Suprapubic skin (tissue), 4 donors: ENCODE measurements at places on chromosomes 4 and X.

- DNase-seq: no peak
Observed at GRCh38 chrX:17758382-17758781, 21.1 kb downstream of the SCML1 start.

DNA sequence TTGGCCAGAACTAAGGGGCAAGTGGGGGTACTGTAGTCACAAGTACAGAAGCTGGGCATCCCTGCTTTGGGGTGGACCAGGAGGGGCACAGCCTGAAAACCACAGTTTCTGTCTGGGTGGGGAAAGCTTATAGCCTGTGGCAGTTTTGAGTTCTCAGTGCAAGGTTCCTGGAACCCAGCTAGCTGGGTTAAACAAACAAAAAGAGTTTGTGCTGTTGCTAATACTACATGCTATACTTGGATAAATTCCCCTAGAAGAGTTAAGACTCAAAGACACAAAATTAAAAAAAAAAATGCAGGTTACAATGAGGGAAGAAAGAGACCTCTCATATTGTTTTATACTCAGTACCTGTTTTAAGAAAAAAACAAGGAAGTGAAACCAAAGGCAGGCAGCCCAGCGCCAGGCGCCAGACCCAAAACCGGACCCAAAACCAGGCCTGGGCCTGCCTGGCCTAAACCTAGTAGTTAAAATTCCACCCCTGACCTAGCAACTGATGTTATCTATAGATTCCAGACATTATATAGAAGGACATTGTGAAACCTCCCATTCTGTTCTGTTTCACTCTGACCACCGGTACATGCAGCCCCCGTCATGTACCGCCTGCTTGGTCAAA, 50.8 kb downstream of the SLC2A9 start:
- DNase-seq: no peak

DNA sequence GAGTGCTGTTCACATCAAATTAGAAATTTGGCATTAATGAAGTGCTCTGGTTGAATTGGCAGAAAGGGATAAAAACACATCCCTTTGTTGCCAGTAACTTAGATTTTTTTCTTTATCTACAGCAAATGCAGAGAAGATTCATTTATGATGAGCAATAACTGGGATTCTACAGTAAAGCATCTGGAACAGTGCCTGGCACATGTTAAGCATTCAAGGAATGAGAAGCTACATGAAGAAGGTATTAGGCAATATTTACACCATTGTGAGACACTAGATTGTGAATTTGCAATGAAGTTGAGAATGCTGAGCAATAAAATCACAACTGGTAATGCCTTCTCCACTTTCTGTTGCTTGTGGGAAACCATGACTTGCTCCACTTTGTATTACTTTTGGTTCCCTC, 33.5 kb downstream of the PCDH19 start:
- DNase-seq: no peak

DNA sequence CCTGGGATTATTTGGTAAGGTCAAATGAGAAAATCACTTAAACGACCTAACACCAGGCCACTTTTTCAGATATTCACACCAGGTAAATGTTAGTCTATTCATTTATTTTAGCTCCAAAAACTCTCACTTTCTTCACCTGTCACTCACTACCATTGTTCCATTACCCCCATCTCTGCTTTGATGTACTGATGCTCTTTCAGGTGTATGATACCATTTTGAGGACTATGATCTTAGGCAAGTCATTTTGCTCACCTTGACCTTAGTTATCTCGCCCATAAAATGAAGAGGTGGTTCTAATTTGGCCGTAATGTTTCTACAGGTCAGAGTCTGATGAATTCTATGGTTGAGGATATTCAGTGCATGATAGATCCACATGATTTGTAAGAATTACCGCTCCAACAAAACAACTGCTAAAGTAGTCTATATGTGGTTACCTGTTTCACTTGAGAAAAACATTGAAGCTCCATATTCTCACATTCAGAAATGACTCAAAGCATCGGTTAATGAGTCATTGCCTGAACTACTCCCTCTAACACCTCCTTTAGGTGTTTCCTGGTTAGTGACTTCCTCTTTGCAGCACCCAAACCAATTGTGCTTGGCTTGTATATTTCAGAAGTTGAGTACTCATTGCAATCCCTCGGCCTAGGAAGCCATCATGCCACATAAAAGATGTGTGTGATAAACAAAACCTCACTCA, 4.5 kb downstream of the DTHD1 start:
- DNase-seq: no peak

- DNase-seq: no peak
Observed at GRCh38 chr4:53617101-53617680, 25.9 kb upstream of the LNX1 start.

DNA sequence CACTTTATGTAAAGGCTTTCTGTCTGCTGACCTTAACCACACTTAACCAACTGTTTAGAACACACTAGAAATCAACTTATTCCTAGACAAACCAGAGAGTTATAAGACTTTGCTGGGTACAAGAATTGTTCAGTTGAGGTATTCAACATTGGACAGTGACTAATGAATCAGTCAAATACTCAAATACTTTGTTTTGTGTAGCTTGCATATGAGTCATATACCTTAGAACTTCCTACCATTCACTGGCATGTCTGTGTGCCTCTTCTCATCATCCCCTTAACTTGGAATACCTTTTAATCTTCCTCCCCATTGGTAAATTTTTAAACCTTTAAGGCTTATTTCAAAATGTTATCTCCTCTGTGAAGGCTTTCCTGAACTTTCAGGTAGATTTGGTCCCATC, 708.8 kb upstream of the GRIA3 start:
- DNase-seq: no peak

- DNase-seq: no peak
Observed at GRCh38 chr4:57443308-57443707, 333.1 kb upstream of the IGFBP7 start.

DNA sequence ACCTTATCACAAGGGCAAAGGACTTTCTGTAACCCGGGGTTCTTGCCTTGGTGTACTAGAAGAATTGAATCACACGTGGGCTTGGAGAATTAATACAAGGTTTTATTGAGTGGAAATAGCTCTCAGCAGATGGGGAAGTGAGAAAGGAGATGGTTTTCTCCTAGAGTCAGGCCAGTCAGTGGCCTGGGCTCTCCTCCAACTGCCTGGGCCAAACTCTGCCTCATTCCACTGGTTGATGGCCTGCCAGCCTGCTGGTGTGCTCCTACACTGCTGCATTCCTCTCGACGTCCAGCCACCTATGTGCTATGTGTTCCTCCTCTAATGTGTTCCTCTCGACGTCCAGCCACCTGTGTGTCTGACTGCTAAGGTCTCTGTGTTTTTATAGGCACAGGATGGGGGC, 35.3 kb upstream of the SPIN2A start:
- DNase-seq: no peak

GRCh38 chrX:132216283-132216682, 3.0 kb downstream of the RAP2C start:
- no peak for DNase-seq

GRCh38 chr4:7389101-7389701, 45.5 kb downstream of the PSAPL1 start:
- peak; percentile 69 for DNase-seq

DNA sequence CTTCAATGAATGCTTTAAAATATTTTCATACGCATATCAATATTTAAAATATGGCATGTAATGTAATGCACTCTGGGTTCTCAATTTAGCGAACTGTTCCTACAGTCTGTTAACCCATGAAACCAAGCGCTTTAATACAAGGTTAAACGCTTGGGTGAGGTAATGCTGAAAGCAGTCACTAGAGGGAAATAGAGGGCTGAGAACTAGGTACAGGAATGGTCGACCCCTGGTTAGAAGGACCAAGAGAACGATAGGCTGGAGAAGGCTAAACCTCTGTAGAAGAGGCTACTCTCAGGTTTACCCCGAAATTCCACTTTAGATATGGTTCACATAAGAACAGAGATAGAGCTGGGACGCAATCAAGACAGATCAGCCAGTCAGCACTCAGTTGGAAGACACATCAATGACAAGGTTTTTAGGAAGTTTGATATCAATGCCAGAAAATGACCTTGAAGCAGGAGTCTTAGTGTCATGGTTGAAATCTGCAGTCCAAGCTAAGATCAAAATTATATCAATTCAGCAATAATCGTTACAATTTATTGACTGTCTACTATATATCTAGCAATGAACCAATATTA, 26.9 kb downstream of the ARSJ start:
- no peak for DNase-seq

GRCh38 chrX:12497832-12498591, 293.2 kb upstream of the PRPS2 start:
- no peak for DNase-seq

DNA sequence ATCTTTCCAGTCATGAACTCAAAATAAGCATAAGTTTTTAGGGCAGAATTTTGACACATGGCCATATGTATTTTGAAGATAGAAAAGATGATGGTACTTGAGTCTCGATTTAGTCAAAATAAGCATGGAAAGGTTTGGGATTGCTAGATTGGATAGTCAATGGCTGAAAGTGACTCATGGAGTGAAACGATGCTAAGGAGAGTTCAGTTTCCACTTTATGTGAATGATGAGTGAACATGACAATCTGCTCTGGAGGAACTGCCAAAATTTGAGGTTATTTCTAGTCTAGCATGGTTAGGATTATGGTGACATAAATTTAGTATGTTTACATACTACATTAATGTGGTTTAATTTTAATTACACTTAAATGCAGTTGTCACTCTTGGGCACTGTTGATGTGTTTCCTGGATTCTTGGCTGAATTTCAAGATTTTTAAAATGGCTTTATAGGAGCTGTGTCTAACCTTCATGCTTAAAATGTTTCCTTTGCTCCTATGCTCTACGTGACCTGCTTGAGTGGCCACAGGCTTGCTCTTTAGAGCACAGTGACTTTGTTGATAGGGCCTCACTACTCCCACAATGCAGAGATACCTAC, 17.1 kb downstream of the DDX3X start:
- DNase-seq: no peak

- no peak for DNase-seq
Observed at GRCh38 chr4:59664771-59665170, 1535.4 kb upstream of the ADGRL3 start.

GRCh38 chr4:37902212-37902611, 11.3 kb downstream of the TBC1D1 start:
- DNase-seq: no peak

- DNase-seq: no peak
Observed at GRCh38 chrX:153378607-153379006, 22.5 kb downstream of the PNMA6E start.

- DNase-seq: no peak
Observed at GRCh38 chr4:183751106-183751505, 92.0 kb downstream of the TRAPPC11 start.
